ENCODE measurements at places on chromosomes 3 and 15.

DNA sequence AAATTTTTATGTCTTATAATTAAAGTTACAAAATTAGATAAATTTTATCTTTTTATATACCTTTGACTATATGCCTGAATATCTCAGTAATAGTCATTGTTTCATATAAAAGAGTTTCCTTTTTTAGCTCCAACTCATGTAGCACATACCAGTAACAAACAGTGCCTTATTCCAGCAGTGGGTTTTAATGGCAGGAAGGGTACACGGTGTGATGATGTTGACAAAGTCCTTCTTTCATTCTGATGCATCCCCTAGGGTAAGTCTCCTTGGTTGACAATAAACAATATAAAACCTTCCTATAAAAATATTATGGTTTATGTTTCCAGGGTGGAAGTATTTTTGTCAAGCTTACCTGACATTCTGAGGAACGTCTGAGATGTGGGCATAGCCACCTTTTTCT is 77.2 kb upstream of the FGF12 start:
- no peak for DNase-seq

GRCh38 chr15:25800761-25801515 is 62.2 kb downstream of the ATP10A start:
- DNase-seq: no peak

GRCh38 chr3:52291508-52292181 is 4.0 kb downstream of the GLYCTK start:
- DNase-seq: no peak

- DNase-seq: no peak
Observed at GRCh38 chr15:38954090-38954489, 389.5 kb upstream of the RASGRP1 start.

GRCh38 chr15:72050700-72051099 is 67.2 kb downstream of the MYO9A start:
- DNase-seq: no peak

DNA sequence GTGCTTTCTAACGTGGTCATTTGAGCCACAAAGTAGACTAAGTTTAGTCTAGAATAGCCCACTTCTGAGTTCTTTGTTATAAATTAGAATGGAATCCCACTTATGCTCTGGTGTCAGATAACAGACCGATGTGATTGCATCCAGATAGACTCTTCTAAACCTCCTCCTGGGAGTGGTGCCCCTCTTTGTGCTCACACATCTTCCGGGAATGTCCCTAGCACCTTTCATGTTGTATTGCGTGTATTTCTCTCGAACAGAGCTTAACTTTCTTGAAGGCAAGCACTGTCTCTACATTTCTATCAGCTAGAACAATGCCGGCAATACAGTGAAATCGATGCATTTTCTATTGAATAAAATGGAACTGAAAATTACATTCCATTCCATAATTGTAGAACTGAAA is 23.0 kb downstream of the CP start:
- no peak for DNase-seq

DNA sequence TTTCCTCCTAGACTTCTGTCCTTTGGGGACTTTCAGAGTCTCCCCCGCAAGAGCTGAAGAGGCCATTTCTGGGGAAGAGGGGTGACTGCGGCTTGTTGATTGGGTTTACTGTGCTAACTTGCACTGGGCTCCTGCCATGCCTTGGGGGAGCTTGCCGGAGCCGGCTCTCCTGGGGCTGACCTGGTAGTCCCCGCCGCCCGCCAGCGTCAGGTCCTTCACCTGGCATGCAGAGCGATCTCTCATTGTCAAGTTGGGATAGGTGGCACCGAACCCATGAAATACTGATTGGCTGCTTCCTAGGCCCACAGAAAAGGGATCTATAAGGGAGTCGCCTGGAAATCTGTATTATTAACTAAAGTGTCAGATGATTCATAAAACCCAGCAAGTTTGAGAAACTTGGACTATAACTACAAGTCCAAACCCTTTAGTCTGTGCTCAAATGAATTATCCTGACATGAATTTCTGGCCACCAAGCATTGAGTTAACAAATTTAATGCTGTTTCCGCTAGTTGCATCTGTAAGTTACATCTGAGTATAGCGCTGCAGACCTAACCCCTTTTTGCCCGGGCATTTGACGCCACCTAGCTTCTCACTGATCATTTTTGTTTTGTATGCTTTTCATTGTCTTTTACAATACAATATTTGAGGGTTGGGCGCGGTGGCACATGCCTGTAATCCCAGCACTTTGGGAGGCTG is 607 bp upstream of the IMP3 start:
- DNase-seq: no peak

DNA sequence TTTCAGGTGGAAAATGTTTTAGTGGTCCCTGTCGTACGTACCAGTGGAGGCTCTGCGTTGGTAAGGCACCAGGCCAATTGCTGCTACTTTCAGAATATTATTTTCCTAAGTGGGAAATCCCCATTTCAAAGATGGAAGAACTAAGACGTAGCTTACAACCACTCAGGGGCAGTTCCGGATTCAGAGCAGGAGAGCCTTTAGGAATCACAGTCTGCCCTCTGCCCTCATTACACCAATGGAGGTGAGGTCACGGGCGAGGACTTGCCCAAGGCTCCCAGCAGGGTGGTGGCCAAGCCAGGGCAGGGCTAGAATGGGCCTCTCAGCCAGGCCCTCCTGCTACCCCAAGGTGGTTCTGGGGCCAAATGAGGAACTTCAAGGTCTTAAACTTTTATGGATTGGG is 72.6 kb downstream of the RASGRF1 start:
- DNase-seq: no peak

GRCh38 chr3:101972430-101973162 is 123.3 kb downstream of the NFKBIZ start:
- DNase-seq: no peak

- no peak for DNase-seq
Observed at GRCh38 chr3:167918686-167919085, 177.0 kb downstream of the GOLIM4 start.

DNA sequence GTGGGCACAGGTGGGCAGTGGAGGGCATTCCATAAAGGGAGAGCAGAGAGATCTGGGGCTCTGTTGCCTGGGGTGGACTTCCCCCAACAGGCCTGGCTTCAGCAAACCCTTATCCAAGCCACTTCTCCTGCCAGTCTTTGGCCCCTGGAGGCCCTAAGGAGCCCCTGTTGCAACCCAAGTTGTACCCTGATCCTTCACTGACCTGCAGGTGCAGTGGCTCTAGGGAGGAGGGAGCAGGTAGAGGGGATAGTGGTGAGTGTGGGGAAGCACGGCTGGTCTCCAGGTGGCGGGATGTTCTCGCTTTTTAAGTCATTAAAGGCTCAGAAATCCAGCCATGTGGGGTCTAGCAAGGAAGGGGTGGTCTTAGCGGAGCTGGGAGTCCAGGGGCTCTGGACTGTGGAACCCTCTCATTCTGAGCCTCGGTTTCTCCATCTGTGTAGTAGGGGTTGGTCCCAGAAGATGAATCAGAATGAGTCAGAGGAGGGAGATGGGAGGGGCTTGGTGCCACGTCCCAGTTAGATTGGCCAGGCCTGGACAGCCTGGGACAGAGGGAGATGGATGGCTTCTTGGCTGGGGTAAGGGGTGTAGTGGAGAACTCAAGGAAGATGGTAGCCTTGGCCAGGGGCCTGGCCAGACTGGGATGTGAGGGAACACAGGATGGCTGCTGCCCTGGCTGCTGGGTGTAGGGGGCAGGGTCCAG is 2.6 kb downstream of the ZBTB47 start:
- DNase-seq: no peak

- no peak for DNase-seq
Observed at GRCh38 chr3:169939320-169939719, 27.3 kb upstream of the SEC62 start.

GRCh38 chr3:13161771-13162535 is 88.7 kb upstream of the IQSEC1 start:
- DNase-seq: no peak

- DNase-seq: no peak
Observed at GRCh38 chr3:138457863-138458735, 23.7 kb downstream of the ESYT3 start.

- no peak for DNase-seq
Observed at GRCh38 chr3:193980326-193980725, 155.6 kb upstream of the HES1 start.

DNA sequence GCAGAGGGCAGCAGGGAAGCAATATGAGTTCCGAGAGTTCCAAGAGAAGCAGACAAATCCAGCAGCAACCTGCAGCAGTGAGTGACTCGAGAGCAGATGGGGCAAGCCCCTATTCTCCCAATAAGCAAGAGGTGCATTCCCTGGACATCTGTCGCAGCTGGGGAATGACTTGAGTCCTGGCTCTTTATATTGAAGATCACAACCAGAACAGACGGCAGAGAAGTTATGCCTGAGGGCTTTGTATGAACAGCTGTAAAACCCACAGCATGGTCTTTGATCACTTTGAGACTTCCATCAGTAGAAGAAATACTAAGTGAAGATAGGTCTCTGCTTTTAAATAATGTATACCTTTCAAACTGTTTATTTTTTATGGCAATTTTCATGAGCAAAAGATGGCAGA is 23.6 kb upstream of the C3orf22 start:
- DNase-seq: no peak

DNA sequence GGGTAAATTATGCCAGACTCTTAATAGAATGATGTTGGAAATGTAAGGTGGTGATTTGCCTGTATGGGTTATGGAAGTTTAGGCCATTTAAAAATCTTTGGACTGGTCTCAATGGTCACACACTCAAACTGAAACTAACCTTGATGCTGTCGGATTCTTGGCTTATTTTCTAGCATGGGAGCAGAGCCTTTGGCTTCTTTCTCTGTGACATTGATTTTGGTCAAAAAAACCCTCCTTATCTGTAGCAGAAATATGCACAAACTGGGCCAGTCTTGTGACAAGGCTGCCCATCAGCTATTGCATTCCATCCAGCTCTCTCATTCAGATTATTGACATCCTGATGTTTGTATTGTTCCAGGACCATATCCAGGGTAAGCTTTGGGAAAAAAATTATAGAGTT is 35.9 kb downstream of the ARPP21 start:
- DNase-seq: no peak

DNA sequence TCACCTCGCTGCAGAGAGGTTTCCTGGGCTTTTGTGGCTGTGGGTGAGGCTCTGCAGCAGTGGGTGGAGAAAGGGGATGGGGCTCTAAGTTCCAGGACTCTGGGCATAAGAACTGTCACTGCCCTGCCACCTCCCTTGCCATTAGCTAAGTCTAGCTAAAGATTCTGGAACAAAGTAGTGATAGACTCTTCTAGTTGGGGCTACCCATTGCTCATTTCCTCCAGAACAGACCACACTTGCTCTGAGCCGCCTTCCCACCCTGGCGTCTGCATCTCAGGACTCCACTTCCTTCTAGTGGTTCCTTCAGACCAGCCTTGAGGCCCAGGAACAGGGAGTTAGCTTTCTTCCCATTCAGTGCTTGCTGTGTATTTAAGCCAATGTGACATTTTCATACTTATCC is 7.5 kb downstream of the ARHGAP31 start:
- no peak for DNase-seq

GRCh38 chr3:172177046-172177445 is 137.7 kb downstream of the FNDC3B start:
- no peak for DNase-seq

- DNase-seq: no peak
Observed at GRCh38 chr15:53875139-53875538, 103.1 kb upstream of the UNC13C start.

GRCh38 chr15:39255760-39256159 is 325.1 kb upstream of the THBS1 start:
- no peak for DNase-seq

DNA sequence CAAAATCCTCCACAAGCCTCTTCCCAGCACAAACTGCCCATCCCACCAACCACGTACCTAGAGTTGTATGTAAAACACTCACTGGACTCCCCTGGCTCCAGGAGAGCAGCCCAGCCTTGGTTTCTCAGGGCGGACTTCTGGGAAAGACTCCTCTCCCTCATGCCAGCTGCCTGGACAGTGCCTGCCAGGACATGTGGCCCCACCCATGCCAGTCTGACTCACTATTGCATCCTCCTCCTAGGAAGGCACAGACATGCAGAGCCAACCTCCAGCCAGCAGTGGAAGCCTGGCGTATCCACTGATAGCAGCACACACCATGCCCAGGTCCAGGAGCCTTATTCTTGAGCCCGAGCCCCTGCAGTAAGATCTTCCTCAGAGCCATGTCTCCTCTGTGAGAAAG is 8.6 kb downstream of the PKM start:
- DNase-seq: no peak

- no peak for DNase-seq
Observed at GRCh38 chr3:17116007-17116600, 231.3 kb downstream of the PLCL2 start.

DNA sequence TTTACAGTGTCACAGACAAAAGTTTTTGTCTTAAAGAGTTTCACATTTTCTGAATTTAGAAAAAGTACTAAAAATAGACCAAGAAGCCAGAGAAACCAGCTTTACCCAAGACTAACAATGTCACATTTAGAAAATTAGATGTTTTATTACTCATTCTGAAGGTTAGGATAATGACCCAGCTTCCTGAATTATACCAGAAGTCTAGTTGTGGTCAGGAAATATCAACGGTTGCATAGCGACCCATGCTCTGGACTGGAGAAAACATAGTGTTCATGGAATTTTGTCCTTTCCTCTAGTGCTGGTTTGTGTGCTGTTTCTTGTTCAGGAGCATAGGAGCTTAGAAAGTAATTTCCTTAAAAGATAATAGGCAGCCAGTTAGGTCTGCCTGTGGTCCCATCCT is 59.0 kb downstream of the DPPA2 start:
- DNase-seq: no peak

GRCh38 chr3:23583980-23584740 is 221.6 kb upstream of the UBE2E1 start:
- DNase-seq: no peak

GRCh38 chr3:4517093-4517492 is 23.9 kb downstream of the ITPR1 start:
- DNase-seq: no peak

DNA sequence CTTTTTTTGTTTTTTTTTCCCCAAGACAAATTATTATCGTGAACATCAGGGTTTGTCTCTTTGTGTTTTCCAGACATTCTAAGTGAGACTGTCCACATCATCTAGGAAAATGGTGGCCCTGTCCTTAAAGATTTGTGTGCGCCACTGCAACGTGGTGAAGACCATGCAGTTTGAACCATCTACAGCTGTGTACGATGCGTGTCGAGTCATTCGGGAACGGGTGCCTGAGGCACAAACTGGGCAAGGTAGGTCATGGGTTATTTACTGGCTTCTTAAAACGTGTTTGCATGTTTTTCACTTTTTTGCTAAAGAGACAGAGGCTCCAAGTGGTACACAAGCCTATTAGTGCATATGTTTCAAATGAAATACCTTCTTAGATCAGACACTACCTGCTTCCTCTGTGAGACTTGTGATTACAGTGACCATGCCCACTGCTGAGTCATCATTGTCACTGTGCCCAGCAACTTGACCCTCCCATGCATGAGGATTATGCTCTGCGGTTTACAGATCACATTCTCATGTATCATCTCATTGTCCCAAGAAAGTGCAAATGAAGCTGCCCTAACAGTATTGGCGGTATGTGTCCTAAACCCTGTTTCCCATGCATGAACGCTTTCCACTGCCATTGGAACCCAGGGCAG is 395.2 kb upstream of the TPM1 start:
- DNase-seq: no peak

Data from activated CD8-positive, alpha-beta memory T cell treated with anti-CD3 and anti-CD28 coated beads for 1 hour (primary cell).